Liver (tissue), 10 donors: ENCODE measurements at places on chromosomes 5 and 9.

- DNase-seq, result no peak
These were observed 106.1 kb upstream of the PRRC1 start for GRCh38 chr5:127411381-127411780.

- DNase-seq, result no peak
These were observed 16.5 kb downstream of the CAPSL start for GRCh38 chr5:35921930-35922329.

DNA sequence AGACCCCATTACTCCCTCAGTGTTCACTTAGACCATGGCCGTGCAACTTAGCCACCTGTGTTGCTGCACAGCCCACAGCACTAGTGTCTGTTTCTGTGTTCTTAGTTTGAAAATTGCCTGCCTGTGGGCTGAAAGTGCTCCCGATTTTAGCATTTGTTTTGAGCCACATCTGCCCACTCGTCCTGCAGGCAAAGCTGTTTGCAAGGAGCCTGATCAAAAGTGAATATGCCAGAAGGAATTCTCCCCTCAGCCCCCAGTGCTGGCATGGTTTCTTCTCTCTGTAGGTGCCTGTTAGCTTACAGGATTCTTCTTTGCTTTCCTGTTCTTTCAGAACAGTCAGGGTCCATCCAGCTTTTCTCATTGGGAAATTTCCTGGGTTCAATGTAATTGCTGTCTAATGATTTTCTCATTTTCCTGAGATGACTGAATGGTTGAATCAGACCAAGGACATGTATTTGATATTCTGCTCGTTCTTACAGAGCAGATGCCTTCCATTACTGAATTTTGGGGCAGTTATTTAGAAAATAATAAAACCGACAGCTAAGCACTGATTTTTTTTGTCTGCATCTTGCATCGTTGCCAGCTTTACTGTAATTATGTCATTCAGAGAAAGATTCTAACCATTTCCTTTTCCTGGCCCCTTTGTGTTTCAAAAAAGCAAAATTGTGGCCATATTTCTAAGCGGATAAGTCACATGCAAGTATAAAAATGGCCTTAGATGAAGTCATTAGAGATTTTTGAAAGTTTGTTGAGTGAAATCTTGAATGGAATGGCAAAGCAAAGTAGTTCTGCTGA lies 111.1 kb upstream of the CKMT2 start:
- DNase-seq, result no peak

DNA sequence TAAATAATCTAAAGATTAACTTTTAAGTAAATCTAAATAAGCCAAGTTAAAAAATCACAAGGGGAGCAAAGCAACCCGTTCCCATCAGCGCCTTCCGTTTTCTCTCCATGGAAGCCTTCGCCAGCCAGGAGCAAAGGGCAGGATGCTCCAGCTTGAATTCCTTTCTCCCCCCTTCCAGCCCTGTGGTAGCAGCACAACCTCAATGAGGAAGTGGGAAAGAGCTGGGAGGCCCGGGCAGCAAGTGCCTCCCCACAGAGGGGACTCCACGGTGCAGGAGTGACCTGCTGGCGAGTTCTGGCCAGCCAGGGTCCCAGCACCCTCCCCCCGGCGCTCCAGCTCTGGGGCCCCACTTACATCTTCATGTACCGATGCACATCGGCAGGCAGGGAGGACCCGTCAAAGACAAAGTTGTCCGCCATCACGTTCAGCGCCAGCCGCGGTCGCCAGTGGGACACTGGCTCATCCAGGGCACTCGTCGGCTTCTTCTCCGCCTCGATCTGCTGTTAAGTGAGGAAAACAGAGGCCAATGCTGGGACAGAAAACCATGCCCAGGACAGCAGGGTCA lies 6.3 kb downstream of the CLPTM1L start:
- DNase-seq, result no peak

- DNase-seq, result no peak
These were observed 673.9 kb upstream of the RGMB start for GRCh38 chr5:98099448-98100105.

DNA sequence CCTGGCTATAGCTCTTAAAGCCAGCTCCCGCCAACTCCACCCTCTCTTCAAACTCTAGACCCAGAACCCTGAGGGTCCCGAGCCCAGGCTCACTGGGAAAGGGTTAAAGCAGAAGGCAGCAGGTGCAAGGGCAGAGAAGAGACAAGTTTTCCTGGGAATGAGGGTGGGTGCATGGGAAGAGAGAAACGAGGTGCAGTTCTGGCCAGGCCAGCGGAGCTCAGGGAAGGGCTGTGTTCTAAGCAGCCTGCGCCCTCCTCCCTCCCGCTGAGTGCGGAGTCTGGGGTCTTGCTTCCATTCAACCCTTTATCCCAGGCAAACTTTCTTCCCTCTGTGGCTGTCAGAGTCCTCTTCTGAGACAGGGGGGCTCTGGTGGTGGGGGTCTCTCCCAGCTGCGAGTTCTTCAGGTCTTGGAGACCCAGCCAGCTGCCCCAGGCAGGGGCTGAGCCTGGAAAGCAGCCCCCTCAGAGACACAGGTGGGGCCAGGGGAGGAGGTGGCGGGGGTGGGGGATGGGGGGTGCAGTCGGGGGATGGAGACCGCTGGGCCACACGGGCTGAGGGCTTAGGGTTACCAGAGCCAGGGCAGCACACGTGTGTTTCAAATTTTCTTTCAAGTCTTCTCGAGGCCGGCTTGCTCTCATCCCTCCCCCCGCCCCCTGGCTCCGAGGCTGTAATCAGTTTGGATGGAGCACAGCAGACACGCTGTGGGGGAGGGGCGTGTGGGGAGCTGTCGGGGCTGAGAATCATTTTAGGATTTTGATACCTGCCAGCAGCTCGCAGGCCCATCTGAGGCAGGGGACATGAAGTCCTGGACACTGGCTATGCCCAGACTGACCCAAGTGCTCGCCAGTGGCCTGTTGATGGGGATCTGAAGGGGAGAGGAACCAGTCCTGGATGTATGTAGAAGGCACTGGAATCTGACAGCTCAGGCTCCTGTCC lies 169.6 kb upstream of the SMIM23 start:
- DNase-seq, result no peak

GRCh38 chr9:91100878-91101450 lies 260.8 kb downstream of the AUH start:
- DNase-seq, result no peak

DNA sequence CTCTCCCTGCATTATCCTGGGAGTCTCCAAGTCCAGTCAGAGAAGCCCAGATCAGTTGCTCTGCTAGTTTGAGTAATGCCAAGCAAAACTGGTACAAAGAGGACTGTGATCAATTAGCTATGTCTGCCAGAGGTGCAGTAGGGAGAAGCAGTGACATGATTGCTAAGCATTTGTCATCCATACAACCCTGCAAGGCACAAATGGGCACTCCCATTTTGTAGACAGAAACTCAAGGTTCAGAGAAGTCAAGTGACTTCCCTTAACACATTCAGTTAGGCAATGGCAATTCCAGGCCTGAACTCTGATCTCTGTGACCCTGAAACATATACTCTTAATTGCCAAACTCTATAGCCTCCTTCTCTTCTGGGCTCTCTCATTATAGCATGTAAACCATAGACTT lies 34.0 kb downstream of the NDST1 start:
- no peak for DNase-seq

DNA sequence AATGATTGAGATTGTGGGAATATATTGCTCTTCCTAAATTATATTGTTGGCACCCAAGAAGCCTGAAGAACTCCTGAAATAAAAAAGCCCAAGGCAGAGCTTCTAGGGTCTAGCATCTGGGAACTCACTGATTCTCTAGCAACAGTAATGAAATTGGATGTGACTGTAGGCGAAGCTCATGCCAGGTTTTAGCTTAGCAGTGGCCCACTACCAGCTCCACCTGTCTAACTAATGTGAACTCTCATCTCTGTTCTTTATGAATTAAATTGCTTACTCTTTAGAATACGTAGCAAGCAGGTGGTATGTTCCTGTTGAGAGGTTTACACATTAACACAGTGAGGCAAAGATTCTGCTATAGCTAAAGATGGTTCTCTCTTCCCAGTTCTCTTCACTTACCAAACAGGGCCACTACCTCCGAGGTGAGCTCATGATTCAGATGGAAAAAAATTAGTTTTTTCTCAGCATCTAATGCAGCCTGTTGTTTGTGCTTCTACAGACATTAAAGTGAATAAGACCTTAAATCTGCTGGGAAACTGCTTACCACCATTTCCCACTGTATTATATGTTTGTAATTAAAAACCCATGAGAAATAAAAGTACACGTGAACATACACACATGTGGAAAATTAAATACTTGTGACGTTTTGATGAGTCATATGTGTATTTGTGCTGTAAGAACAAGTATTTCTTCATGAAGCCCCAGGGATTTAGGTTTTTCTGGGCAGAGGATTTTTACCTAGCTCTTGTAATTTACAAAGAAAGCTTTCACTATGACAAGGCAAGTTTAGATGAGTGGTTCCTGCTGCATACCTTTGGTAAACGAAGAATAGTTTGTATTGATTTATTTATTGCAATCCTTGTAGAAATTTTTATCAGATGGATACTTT lies 360.1 kb downstream of the KDM4C start:
- DNase-seq, result no peak

DNA sequence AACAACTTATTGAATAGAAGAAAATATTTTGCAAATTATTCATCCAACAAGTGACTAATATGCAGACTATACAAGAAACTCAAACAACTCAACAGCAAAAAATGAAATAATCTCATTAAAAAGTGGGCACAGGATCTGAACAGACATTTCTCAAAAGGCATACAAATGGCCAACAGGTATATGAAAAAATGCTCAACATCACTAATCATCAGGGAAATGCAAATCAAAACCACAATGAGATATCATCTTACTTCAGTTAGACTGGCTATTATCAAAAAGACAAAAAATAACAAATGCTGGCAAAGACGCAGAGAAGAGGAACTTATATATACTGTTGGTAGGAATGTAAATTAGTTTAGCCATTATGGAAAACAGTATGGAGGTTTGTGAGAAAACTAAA lies 1.8 kb upstream of the AMACR start:
- no peak for DNase-seq

DNA sequence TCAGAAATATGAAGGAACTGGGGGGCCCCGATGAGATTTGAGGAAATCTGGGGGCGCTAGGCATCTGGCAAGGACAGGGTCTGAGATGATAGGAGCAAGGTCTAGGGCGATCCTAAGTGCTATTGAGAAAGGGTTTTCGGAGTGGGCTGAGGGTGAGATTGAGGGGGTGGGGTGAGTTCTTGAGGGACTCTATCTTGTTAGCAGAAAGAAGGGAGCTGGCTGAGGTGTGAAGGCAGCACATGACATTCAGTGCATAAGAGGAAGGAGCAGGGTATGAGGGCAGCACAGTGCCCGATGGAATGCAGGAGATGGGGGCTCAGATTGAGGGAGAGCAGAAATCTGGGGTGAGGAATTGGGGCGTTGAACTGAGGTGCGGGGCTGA lies 640 bp downstream of the TRIM32 start:
- DNase-seq, result no peak

DNA sequence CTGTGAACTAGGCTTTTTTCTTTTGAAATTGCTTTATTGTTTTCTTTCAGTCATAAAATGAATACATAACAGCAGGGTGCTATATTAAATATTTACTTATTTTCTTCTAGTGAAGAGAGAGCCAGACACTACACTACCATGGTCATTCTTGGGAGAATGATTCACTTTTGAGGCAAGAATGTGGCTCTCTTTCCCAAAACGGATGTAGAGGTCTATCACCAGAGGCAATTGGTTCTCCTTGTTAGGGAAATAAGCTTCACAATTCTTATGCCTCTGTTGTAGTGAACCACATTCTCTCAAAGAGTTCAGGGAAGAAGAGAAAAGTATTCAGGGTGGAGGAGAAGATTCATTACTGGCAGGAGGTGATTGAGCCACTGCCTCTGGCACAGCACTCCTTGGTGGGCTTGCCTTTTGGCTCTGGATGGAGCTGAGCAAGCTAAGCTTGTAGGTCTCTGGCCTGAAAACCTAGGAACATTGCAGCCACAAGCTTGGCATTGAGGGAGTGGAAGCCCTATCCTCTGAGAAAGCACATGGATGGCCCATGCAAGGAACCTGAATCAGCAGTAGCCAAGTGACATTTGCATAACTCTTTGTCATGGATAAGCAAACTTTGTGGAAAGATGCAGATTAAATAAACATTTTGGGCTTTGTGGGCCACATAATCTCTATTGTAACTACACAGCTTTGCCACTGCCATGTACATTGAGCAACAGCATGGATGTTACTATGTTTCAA lies 179.0 kb upstream of the TNC start:
- DNase-seq, result no peak

DNA sequence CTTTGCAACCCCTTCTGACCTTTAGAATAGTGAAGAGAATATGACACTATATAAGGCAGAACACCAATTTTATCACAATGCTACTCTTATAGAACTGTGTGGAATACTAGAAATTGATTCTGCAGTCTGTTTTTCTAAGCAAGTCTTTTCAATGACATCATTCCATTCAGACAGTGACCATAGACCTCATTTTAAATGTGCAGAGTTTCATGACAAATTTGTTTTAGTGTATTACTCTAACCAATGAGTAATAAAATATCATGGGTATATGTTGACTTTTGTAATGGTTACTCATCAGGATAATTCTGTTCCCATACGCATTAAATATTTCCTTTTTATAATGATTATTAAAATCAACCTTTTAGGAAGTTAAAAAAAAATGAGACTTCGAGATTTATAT lies 219.9 kb downstream of the COX7C start:
- DNase-seq, result no peak

DNA sequence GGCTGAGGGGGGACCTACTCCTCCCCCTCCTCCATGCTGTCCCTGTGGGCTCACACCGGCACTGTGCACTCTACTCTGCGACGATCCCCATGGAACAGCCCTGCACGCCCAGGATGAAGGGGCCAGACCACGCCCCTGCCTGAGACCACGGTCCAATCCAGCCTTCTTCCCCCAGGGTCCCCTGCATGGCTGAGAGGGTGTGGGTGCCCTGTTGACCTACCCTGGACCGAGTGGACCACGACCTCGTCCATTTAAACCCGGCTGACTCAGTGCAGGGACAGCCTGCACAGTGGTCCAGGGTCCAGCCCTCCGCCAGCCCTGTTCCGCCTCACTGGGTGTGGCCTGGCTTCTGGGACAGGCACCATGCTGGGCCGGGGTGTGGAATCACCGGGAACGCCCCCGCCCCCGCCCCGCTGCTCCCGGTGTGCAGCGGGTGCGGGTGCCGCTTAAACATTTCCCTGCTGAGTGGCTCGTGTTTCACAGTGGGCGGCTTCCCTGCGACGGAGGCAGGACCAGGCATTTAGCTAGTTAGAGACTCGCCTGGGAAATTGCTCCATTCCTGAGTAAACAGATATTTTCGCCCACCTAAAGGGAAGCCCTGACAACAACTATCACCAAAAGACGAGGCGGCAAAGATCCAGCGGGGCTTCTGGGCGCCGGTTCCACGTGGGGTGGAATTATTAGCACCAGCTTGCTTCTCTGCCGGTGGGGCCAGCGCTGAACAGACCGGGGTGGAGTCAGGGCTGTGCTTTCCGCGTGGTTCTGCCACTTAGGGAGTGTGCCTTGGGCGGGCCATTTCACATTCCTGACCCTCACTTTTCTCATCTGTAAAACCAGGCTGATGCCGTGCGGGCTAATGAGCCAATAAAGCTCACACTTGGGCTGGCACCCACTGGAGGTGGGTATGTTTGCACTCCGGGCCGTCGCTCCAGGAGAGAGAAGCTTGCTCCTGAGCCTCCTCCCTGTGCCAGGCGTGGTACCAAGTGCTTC lies 22.6 kb downstream of the DBH start:
- DNase-seq, result peak; percentile 74

GRCh38 chr5:171424726-171425125 lies 5.3 kb downstream of the FGF18 start:
- DNase-seq, result no peak

GRCh38 chr5:107395632-107396350 lies 274.9 kb downstream of the EFNA5 start:
- DNase-seq, result no peak
